Neural progenitor cell (in vitro differentiated cells): ENCODE measurements at places on chromosomes 5 and 9. TPM values are rescaled to one million over a fixed set of nuclear protein-coding genes. Genes with fewer than 3 reads are reported as not detected.

The IFNB1 gene
- total RNA-seq, result not detected in 2 replicates

The RPL37 gene
- 96.9 and 235 TPM in 2 replicates for total RNA-seq

The C5orf58 gene
- not detected in 2 replicates for total RNA-seq

The PCDHA4 gene
- total RNA-seq, result 9.7 and 13.7 TPM in 2 replicates

The FST gene
- total RNA-seq, result 58.7 and 79.4 TPM in 2 replicates

The SLC38A9 gene
- 41.6 and 57.7 TPM in 2 replicates for total RNA-seq

The GFRA3 gene
- not detected in 2 replicates for total RNA-seq

The DRD1 gene
- 0.09 TPM in 1 of 2 replicates, not detected in the other for total RNA-seq

The CYLC2 gene
- not detected in 2 replicates for total RNA-seq

The FBP1 gene
- 0.31 TPM in 1 of 2 replicates, not detected in the other for total RNA-seq

The AHRR gene
- total RNA-seq, result 0.34 and 0.68 TPM in 2 replicates

The SEMA4D gene
- 19.1 and 24.9 TPM in 2 replicates for total RNA-seq

The TAF11L9 gene
- not detected in 2 replicates for total RNA-seq

The CDC26 gene
- total RNA-seq, result 45.6 and 94.4 TPM in 2 replicates

The COL5A1 gene
- 6.1 and 14.2 TPM in 2 replicates for total RNA-seq

The RETREG1 gene
- total RNA-seq, result 0.99 and 3.0 TPM in 2 replicates
